ENCODE measurements at places on chromosomes 6 and 20. TPM values are rescaled to one million over a fixed set of nuclear protein-coding genes. Genes with fewer than 3 reads are reported as not detected.

The BEND6 gene
- 0.79 TPM for total RNA-seq

The ACOT13 gene
- 16.8 TPM for total RNA-seq

The TUBB2B gene
- 14.9 TPM for total RNA-seq

The FAM83C gene
- total RNA-seq, result not detected

The OPRL1 gene
- total RNA-seq, result not detected

The ELOVL2 gene
- total RNA-seq, result not detected

The PGC gene
- not detected for total RNA-seq

Data from transverse colon (tissue), 4 donors.